ENCODE measurements at places on chromosomes 4 and X.

GRCh38 chrX:916230-916599 lies 285.6 kb downstream of the SHOX start:
- no peak for DNase-seq

GRCh38 chr4:152850377-152850776 lies 70.6 kb downstream of the ARFIP1 start:
- peak; percentile 9 for DNase-seq

DNA sequence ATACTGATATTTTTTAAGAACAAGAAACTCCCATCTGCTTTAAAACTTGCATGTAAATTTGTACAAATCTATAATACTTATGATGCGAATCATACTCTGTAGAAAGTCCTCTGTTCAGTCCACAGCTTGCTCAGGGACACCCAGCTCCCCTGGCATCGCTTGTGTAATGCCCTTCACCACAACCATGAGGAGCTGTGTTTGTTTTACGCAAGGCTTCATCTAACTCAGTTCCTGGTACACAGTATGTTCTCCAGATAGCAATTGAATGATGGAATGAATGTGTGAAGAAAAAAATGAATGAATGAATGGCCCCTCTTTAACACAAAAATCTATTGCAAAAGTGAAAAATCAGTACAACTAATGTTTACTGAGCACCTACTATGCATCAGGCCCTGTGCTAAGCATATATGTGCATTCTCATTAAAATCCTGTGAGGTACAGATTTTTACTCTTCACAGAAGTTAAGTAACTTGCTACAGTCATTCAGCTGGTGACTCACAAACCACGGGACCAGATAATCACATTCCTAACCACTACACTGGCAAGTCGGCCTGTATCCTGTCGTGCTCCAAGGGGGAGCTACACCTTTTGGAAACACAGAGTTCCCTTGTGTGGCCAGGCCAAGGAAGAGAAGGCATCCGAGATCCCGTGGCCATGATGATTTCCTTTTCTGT lies 58.7 kb upstream of the KDR start:
- peak; percentile 81 for DNase-seq

DNA sequence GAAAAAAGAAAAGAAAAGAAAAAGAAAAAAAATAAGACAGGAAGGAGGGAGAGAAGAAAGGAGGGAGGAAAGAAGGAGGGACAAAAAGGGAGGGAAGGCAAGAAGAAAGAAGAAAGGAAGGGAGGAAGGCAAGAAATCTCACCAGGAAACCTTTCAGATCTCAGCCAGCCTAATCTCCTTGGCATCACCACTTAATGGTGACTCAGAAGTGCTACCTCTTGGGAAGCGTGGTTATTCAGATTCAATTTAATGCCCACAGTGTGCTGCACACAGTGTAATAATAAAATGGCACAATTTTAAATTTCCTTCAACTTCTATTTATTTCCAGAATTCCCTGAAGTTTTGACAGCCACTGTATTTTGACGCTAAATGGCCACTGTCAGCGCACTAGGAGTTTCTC lies 50.3 kb downstream of the DKK2 start:
- peak; percentile 3 for DNase-seq

DNA sequence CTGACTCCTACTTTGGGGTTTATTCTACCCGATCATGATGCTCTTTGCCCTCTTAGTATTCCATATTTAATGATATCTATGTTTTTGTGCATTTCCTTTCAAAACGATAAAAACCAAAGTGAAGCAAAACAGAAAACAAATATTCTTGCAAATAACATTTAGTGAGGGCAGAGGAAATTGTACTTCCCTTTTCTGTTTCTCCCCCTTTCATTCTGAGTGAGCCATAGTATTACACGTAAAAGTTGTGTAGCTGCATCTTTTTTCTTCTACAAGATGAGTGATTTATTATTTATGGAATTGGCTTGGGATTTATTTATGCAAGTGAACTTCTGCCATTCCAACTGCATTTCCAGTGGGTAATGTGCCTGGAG lies 109.9 kb downstream of the AFF2 start:
- no peak for DNase-seq

DNA sequence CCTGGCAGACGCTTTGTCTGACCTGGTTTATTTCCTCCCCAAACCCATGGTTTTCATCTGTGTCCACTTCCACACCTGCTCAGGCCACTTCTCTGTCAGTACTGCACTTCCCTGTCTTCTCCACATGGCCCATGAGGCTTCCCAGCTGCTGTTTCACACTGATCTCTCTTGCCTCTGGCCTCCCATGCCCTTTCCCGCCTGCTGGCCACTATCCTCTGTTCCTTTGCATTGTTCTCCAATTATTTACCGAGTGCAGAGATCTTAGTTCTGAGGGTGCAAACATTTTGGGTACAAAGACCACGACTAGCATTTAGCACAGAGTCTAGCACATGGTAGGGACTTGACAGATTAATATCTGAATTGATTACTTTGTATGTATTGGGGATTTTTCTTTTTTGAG lies 174.8 kb upstream of the NPY2R start:
- no peak for DNase-seq

GRCh38 chr4:6674500-6675149 lies 19.1 kb upstream of the S100P start:
- no peak for DNase-seq

GRCh38 chrX:123170546-123170945 lies 13.5 kb upstream of the GRIA3 start:
- DNase-seq: no peak

- DNase-seq: peak; percentile 42
Measured at GRCh38 chrX:40268188-40268520, 170.4 kb upstream of the BCOR start.

Data from fibroblast of gingiva (primary cell).